ACHN (cell line): ENCODE measurements at places on chromosomes 16 and 17.
A peak's percentile ranks its signal among the peaks of the same experiment; 100 is the strongest.

DNA sequence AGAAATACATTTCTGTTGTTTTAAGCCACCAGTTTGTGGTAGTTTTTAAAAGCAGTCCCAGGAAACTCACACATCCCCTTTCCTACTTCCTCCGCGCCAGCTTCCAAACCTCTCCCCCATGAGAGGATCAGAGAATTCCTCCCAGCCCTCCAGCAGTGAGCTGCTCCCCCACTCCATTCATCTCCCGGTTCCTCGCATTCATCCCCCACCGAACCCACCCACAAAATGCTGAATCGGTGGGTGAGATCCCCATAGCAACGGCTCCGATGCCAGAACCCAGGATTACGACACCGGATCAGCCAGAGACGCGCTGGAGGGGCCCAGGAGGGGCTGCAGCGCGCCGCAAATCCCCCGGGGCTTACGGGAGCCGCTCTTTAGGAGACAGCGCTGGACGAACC is 251.4 kb upstream of the RPL38 start:
- no peak for DNase-seq

- peak; percentile 48 for DNase-seq
These were observed 528 bp downstream of the PER1 start for GRCh38 chr17:8151641-8152111.

GRCh38 chr16:2223942-2224486 is 623 bp downstream of the E4F1 start:
- peak; percentile 65 for DNase-seq

- DNase-seq = peak; percentile 100
These were observed 2.0 kb upstream of the CD300H start for GRCh38 chr17:74569020-74570003.

DNA sequence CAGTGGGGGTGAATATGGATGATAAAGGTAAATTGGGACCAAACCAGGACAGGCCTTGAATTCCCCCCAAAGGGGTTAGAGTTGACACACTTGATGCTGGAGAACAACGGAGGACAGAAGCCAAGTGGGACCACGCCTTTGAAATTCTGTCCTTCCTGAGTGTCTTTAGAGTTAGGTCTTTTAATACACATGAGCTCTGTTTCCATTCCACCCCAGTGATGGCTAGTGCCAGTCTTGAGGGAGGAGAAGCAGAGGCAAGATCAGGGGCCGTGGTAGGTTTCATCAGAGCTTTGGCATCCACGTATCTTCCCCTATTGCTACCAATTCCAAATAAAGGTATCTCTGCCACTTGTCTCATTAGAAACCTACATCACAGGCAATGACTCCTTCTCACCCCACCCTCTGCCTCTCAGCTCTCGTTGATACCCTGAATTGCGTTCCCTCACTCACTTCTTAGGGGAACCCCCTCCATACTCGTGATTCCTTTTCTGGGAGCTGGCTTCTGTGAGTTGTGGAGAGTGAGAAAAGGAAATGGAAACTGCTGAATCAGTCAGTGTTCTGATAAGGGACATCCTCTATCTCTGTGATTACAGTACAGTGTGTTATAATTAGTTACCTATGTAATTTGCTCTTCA is 2.4 kb upstream of the CCL3L1 start:
- no peak for DNase-seq

GRCh38 chr17:71793518-71793917 is 327.3 kb upstream of the SOX9 start:
- no peak for DNase-seq

- no peak for DNase-seq
These were observed 8.2 kb upstream of the RPL27 start for GRCh38 chr17:42989726-42990652.

DNA sequence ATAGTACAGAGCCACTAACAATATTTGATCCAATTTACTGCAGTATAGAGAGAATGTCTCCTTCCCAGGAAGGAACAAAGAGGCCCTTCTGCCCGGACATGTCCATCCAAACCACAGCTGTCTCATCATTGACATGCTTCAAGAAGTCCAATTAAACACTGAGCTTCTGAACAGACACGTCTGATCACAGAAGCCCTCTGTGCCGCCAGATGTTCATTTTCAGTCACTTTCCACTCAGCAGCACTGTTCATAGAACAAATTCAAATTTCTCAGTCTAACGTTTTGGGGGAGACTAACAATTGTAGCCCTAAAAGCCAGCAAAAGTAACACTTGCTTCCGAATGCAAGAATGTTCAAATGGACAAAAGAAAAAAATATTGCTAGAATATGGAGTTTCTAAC is 15.3 kb downstream of the ZC3H7A start:
- no peak for DNase-seq

DNA sequence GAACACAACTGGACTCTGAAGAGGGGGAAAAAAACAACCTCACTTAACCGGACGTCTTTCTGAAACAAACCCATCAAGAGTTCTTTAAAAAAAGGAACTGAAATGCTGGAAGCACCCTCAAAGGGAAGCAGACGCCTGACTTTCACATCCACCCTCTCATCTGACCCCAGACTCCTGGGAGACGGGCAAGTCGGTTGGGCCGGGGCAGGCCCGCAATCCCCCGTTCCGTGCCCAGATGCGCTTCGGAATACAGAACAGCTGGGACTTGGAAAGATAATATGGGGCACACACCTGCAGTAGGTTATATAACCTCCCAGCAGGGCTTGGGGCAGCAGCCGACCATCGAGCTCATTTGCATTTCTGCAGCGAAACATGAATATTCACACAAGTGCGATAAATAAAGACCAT is 3.7 kb downstream of the ARHGAP27 start:
- DNase-seq = no peak

GRCh38 chr16:72850853-72851252 is 197.1 kb downstream of the ZFHX3 start:
- no peak for DNase-seq
